ENCODE measurements at places on chromosomes 1 and 21.
A peak's percentile ranks its signal among the peaks of the same experiment; 100 is the strongest.

DNA sequence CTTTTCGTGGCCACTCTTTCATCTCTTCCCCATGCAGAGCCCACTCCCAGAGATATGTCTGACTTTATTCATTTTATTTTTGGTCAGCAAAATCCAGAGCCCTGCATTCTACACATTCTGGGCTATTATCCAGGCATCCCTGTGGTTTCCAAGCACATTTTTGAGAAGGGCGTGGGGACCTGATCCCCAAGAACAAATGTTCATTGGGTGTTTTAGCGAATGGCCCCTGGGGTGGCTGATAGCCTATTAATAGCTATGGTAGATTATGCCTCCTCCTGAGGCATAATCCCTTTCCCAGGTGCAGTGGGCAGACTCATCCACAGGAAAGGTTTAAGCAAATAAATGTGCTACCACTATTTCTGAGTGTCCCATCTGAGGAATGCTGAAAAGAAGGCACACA lies 511.8 kb upstream of the USP24 start:
- DNase-seq = peak; percentile 55

DNA sequence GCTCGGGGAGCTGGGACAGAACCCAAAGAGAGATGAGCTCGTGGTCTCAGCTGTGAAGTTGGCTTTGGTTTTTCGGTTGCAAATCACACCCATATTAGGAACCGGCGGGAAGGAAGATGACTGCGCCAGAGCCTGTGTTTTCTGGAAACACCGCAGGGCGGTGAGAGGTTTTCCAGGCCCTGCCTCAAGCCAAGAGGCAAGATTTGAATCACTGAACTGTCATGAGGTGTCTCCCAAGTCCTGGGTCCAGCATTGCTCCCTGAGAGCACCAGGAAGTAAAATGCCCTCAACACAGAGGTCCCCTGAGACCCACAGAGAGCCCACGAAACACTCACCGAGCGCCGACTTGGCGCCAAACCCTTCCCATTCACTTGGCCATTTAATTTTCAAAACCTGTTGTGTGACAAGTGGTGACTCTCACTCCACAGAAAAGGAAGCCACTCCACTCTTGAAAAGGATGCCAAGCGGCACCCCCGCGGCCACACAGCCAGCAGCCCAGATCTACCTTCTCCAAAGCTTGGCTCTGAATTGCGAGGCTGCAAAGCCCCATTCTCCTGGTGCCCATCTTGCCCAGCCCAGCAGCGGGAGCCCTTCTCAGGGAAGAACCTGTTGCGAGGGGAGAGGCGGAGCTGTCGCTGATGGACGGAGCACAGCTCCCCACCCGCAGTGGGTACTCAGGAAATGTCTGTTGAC lies 99.0 kb upstream of the RUNX3 start:
- DNase-seq = no peak

DNA sequence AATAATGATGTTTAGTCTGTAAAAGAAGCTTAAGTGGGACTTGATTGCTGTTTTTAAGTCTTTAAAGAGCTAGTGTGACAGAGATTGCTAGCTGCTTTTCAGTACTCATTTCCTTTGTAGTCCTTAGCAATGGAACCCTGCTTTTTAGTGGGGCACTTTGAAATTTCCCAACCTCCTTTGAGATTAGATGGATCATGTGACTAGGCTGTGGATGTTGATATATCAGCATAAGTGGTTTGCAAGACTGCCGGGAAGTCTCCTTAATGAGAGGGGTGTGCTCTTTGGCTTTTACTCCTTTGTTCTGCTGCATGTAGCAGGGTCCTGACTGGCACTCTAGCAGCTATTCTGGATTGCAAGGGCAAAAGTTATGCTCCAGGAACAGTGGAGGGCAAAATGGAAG lies 11.2 kb upstream of the RCOR3 start:
- DNase-seq = no peak

DNA sequence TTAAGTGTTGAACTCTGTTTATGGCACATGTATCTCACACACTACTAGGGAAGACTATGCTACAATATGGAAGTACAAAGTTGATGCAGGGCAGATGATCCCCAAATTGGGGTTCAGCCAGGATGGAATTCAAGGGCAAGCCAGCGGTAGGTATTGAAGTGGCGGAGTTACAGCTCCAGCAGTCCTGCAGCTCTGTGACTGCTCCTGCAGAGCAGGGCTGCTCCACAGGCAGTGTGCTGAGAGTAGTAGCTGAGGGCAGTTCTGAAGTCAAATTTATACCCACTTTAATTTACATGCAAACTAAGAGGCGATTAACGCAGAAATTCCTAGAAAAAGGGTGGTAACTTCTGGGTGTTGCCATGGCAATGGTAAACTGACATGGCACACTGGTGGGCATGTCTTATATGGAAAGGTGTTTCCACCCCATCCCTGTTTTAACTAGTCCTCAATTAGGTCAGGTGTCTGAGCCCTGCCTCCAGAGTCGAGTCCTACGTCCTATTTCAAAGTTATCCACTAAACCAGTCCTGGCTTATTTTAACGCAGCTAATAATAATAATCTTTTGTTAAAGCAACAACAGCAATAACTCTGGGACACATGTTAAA lies 20.6 kb upstream of the CENPF start:
- no peak for DNase-seq

DNA sequence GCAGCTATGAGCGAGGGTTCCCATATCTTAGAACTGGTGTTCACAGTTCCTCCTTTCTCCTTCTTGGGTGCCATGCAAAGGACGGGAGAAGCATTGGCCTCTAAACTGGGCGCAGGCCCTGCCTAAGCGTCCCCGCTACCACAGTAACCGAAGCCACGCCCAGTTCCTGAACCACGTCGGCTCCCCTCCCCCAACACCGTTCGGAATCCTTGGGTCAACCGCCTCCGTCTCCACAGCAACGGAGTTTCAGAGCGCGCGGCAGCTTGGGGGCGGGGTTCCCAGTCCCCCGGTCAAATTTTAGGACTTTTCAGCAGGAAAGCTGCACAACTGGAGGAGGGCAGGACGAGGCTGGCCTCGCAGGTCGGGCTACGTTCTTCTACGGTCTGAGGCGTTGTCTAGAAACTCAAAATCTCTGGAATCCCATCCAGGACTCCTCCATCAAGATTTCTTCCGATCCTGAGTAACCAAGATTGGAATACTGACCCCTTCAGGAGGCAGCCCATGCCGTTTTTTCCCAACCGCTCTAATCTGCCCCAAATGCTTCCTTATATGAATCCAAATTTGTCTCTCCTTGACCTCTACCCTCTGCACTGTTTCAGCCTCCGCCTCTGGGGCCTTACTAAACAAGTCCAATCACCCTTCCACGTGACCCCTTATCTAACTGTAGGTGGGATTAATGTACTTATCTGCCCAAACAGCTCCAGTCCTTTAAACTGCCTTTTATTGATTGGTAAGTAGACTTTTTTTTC lies at the start of gene SPAG17:
TSS of gene SPAG17 (minus strand) at position 145 of the 749 bp plus-strand sequence. CDS start at position 74, 71 bp downstream.
- DNase-seq = peak; percentile 80

DNA sequence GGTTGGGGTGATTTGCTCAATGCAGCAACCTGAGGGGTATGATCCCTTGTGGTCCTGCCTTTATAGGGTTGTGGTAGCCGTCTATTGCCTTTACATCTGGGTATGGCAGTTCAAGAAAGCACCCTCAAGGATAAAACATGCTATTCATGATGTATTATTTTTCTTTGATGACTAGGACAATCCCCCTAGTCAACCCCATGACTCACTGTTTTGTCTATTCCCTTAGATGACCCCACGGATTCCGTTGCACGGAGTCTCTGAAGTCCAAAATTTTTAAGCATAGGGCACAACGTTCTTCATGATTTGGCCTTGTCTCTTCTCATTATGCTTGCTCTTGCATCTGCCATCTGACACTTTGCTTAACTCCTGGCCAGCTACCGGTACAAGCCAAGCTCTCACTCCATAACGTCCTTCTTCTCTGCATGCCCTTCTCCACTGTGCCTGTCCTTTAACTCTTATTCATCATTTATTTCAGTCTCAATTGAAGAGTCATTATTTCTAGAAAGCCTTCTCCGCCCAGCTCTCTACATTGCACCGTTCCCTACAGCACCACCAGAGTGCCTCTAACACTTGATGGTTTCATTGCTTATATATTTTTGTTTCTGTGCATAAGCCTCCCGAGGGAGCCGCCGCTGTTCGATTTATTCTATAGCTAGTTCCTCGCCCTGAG lies 838 bp upstream of the DISP1 start:
- peak; percentile 70 for DNase-seq

GRCh38 chr1:20380616-20381035 lies 90.0 kb downstream of the VWA5B1 start:
- peak; percentile 86 for DNase-seq

DNA sequence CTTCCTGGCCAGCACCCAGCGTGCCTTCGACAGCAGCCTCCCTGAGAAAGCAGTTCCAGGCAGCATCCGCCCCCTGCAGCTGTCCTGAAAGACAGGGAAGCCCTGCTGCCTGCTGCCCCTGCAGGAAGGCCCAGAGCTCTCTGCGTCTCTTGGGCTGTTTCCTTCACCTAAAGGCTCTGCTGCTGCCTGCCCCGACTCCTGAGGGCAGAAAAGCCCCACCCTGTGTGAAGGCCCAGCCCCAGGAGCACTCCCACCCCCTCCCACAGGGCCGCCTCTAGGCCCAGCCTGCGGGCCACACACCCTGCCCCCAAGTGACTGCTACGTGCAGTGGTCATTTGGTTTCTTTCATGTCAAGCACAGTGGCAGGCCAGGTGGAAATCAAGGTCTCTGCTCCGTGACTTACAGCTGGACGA lies 12.4 kb downstream of the RIPK4 start:
- DNase-seq = no peak

- DNase-seq = no peak
These were observed 231.1 kb downstream of the CACNA1E start for GRCh38 chr1:181714428-181714827.

- no peak for DNase-seq
These were observed 20.2 kb upstream of the MTR start for GRCh38 chr1:236774926-236775325.

GRCh38 chr21:39531840-39532239 lies 80.1 kb downstream of the SH3BGR start:
- DNase-seq = no peak

DNA sequence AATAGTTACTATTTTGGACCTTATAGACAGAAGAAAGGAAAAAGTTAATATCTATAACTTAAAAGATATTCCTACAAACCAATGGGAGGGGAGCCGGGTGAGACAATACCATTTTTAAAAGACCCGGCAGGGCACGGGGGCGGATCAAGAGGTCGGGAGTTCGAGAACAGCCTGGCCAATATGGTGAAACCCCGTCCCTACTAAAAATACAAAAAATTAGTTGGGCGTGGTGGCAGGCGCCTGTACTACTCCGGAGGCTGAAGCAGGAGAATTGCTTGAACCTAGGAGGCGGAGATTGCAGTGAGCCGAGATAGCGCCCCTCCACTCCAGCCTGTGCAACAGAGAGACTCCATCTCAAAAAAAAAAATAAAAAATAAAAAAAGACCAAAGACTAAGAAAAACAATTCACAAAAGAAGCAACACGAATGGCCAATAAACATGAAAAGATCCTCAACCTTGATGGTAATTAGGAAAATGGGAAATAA lies 1.2 kb upstream of the PSMB2 start:
- peak; percentile 14 for DNase-seq

DNA sequence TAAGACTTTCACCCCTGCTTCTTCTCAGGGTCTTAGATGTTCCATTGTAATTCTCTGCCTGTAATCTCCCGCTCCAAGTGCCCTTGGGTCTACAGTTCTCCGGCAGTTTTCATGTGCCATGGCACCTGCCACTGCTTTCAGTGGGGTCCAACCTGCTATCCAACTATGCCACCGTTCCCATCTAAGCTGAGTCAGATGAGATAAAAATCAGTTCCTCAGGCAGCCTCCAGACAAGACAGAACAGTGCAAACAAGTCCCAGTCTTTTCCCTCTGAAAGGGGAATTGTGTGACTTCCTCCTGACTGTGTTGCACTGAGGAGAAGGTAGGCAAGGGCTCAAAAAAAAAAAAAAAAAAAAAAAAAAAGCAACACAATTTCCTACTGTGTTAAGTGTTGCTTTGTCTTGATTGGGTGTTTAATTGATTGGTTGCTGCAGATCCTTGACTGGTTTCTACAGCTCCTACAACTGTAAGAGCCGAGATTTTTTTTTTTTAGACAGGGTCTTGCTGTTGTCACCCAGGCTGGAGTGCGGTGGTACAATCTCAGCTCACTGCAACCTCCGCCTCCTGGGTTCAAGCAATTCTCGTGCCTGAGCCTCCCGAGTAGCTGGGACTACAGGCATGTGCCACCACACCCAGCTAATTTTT lies 50.7 kb downstream of the EBNA1BP2 start:
- DNase-seq = no peak

GRCh38 chr1:67159233-67159632 lies 7.0 kb upstream of the IL23R start:
- no peak for DNase-seq

DNA sequence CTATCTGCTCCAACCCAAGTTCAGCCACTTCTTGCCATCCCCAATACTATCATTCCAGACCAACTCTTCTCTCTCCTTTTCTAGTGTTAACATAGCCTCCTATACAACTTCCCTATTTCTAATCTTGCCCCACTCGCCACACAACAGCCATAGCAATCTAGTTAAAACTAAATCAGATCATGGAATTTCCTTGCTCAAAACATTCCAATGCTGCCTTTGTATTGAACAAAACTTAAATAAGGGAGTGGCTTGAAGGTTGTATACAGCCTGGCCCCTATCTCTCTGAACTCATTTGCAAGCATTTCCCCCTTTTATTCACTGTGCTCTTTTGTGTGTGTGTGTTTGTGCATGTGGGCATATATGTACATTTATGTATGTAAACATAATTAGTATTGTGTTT lies 118.1 kb upstream of the SGIP1 start:
- DNase-seq = no peak

GRCh38 chr1:236403905-236404696 lies 10.0 kb downstream of the EDARADD start:
- no peak for DNase-seq

GRCh38 chr1:88998716-88999115 lies 6.3 kb upstream of the KYAT3 start:
- DNase-seq = peak; percentile 75

GRCh38 chr1:100912019-100912418 lies 16.1 kb downstream of the SLC30A7 start:
- no peak for DNase-seq

DNA sequence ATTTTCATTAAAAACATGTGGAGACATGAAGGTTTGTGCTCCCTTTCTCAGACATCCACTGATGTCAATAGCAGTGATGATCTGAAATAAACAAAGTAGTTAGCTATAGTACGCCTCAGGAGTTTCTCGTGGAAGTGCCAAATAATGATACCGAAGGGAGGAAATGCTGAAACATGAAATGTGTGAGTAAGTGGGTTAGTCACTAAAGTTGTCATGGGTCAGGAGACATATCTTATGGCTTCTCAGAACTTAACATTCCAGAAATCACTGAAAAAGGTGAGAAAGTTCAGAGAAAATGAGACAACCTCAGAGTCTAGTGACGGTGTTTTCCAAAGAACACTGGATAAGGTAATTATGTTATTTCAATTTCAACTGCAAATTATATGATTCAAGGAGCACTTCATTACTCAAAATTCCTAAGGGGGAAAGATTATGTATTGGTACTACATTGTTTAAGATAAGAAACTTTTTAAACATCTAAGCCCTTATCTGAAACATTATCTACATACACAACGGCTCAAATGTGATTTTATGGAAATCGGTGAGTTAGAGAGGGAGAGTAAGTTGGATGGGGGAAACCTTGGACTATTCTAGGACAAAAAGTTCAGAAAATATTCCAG lies 20.6 kb downstream of the NIBAN1 start:
- no peak for DNase-seq

- DNase-seq = no peak
These were observed 320.7 kb downstream of the AJAP1 start for GRCh38 chr1:4974981-4975685.

- DNase-seq = no peak
These were observed 18.4 kb downstream of the LORICRIN start for GRCh38 chr1:153277852-153278251.

GRCh38 chr1:171994293-171994692 lies 153.0 kb downstream of the DNM3 start:
- no peak for DNase-seq

GRCh38 chr1:232853994-232854797 lies 49.0 kb downstream of the MAP10 start:
- DNase-seq = peak; percentile 79
